WTC11 (cell line): ENCODE measurements at places on chromosomes 11 and 22. TPM values are rescaled to one million over a fixed set of nuclear protein-coding genes. Genes with fewer than 3 reads are reported as not detected.

PANX2 gene
- 10.2 to 10.7 TPM (median 10.3 TPM) in 3 replicates for total RNA-seq

DNA sequence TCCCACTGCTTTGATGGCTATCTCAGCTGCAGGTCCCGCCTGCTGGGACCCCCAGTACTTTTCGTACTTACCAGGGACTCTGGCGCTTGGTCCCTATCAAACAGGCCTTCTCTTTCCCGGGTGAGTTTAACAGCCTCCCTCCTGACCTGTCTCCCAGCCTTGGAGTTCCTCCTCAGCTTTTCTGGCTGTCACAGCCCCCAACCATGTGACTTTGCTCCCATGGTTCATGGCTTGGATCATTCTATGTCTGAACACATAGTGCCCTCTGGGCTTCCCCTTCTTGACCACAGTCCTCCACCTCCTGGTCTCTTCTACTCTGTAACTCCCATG lies 56.9 kb downstream of the PARVA start:
- no peak overlapping the region for H3K27ac ChIP-seq
- no peak for DNase-seq
- H3K4me1 ChIP-seq = peaks cover 22% of the 10 kb centered on the region
- H3K36me3 ChIP-seq = peaks cover under 1% of the 10 kb centered on the region

DNA sequence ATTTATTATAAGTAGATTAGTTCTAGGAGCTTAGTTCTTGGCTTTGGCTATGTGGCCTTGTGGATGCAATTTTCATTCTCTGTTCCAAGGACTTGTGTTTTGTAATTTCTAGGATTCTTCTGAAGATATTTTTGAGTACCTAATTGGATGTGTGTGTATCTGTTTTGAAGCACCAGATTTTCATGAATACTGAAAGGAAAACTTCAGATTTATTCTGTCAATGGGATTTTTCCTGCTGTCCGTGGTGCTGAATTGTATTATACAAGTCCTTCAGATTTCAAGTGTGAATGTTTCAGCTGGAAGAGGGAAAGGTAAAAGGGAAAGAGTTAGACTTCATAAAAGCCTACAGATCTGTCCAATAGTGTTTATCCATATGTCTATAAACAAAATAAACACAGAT lies 18.2 kb upstream of the SYN3 start:
- no peaks in the 10 kb centered on the region for H3K36me3 ChIP-seq
- H3K4me1 ChIP-seq = no peaks in the 10 kb centered on the region

DNA sequence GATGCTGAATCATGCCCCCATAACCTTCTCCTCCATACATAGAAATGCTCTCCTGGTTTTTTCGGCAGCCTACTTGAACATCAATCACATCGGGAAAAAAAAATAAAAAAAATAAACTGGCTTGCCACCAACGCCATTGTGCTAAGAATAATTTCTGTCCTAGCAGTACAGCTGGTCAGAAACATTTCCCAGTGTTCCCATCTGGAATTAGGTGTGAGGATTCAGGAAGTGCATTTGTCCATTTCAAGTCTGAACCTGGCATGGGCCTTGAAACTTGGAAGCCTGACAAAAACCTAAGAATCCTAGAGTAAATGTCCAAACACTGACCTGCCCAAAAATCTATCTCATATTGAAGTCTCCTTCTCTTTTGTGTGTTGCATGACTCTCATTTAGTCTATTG lies 16.6 kb upstream of the NAV2 start:
- peaks cover 11% of the 10 kb centered on the region; the same call in 1 of the 2 replicates for H3K27me3 ChIP-seq
- no peak for DNase-seq
- peaks cover 11% of the 10 kb centered on the region for H3K4me1 ChIP-seq
- no peak overlapping the region for H3K4me3 ChIP-seq
- no peaks in the 10 kb centered on the region for H3K36me3 ChIP-seq

- no peaks in the 10 kb centered on the region for H3K36me3 ChIP-seq
- no peak overlapping the region for H3K4me3 ChIP-seq
- no peak for DNase-seq
- no peaks in the 10 kb centered on the region for H3K4me1 ChIP-seq
- H3K27me3 ChIP-seq = peaks cover 54% of the 10 kb centered on the region
Measured at GRCh38 chr22:50717709-50718351, 20.2 kb upstream of the ACR start.

DNA sequence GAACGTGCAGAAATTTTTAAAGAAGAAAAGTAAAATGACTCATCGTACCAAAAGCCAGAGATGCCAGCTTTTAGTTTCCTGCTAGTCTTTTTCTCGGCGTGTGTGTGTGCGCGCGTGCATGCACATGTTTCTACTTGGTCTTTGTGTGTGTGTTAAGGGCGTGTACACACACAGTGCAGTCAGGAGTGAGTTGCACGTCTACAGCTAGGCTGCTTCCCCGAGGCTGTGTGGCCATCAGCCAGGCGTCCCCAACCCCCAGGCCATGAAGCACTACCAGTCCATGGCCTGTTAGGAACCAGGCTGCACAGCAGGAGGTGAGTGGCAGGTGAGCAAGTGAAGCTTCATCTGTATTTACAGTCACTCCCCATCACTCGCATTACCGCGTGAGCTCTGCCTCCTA lies 36.4 kb downstream of the KCNQ1 start:
- no peak overlapping the region for H3K27ac ChIP-seq
- peaks cover 24% of the 10 kb centered on the region for H3K36me3 ChIP-seq
- H3K4me1 ChIP-seq = no peaks in the 10 kb centered on the region
- H3K4me3 ChIP-seq = no peak overlapping the region

DNA sequence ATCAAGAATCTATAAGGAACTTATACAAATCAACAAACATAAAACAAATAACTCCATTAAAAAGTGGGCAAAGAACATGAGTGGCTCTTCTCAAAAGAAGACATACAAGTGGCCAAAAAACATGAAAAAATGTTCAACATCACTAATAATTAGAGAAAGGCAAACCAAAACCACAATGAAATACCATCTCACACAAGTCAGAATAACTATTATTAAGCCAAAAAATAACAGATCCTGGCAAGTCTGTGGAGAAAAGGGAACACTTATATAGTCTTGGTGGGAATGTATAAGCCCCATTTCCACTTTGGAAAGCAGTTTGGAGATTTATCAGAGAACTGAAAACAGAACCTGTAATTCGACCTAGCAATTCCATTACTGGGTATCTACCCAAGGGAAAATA lies 921.0 kb downstream of the KCNA4 start:
- H3K4me3 ChIP-seq = no peak overlapping the region
- H3K27ac ChIP-seq = no peak overlapping the region
- no peaks in the 10 kb centered on the region for H3K27me3 ChIP-seq
- no peaks in the 10 kb centered on the region for H3K4me1 ChIP-seq
- H3K36me3 ChIP-seq = no peaks in the 10 kb centered on the region

DNA sequence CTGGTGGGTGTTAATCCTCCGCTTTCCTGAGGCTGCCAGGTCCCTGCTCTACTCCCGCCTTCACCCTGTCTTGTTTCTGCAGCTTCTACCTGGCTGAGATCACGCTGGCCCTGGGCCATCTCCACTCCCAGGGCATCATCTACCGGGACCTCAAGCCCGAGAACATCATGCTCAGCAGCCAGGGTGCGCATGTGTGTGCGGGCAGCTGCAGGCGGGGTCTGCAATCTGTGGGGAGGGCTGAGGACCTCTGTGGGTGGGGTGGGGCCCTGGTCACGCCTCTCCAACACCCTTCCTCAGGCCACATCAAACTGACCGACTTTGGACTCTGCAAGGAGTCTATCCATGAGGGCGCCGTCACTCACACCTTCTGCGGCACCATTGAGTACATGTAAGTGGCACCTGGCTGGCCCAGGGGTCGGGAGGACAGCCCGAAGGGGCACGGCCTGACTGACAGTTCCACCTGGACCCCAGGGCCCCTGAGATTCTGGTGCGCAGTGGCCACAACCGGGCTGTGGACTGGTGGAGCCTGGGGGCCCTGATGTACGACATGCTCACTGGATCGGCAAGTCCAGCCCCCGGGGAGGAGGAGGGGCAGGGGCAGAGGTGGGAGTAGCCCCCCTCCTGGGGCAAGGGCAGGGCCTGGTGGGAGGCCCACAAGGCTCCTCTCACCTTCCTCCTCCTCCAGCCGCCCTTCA lies 4.5 kb downstream of the RPS6KB2 start:
- DNase-seq = no peak
- H3K4me3 ChIP-seq = no peak overlapping the region
- H3K27ac ChIP-seq = no peak overlapping the region
- H3K36me3 ChIP-seq = peaks cover 9% of the 10 kb centered on the region

DNA sequence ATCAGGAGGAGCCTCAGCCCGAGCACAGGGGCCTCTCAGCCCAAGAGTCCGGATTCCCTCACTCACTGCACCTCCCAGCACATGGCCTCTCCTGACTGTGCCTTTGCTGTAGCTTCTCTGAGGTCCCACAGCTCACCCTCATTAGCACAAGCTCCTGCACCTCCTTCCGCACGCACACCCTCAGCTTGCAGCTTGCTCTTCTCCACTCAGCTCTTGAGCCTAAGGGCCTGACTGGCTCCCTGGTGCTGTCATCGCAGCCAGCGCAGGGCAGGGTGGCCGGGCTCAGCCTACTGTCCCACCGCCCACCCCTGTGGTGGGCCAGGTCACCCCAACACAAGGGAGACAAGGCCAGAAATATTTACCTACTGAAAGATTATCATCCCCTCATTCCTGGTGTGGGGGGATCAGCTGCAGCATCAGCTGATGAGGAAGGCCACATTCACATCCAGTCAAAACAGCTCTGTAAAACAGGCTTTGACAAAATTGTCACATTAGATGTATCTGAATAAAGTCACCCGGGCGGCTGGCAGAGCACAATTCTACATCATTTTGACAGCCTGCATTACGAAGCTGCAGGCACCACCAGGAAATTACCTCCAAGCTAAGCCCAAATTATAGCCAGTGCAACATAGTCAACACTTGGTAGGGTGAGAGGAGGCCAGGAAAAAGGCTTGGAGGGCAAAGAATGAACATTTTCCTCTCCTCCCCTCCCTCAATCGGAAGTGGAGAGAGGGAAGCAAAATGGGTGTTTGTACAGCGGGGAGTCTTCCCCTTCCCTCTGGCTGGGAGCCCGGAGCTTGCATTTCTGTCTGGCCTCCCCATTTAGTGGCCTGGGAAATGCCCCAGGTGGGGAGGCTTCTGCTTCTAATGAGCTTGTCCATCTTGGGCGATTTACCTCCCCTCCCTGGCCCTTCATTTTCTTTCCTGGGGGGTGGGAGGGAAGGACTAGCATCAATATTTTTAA lies 29.5 kb upstream of the IGSF9B start:
- no peaks in the 10 kb centered on the region; the same call in 1 of the 2 replicates for H3K27me3 ChIP-seq
- H3K27ac ChIP-seq = 0 out of 2 replicates have a peak overlapping the region, but pooled peaks have one; percentile 41
- DNase-seq = no peak

DNA sequence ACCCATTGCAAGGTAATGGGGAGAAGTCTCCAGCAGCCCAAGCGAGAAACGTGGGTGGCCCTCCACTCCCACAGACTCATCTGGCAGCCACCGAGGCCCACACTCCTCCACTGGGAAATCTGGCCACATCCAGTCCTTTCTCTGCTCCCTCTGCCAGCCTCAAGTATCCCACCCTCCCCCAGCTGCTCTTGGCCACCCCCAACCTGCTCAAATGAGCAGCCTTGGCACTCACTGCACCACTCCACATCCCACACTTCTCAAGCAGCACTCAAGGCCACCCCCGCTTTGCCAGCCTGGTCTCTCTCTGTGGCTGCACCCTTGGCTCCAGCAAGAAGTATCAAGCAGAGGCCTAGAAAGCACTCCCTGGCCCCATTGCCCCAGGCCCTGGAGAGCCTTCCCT lies 28.2 kb downstream of the SLC22A12 start:
- H3K27ac ChIP-seq = no peak overlapping the region
- H3K4me3 ChIP-seq = no peak overlapping the region
- no peaks in the 10 kb centered on the region for H3K36me3 ChIP-seq
- DNase-seq = no peak

DNA sequence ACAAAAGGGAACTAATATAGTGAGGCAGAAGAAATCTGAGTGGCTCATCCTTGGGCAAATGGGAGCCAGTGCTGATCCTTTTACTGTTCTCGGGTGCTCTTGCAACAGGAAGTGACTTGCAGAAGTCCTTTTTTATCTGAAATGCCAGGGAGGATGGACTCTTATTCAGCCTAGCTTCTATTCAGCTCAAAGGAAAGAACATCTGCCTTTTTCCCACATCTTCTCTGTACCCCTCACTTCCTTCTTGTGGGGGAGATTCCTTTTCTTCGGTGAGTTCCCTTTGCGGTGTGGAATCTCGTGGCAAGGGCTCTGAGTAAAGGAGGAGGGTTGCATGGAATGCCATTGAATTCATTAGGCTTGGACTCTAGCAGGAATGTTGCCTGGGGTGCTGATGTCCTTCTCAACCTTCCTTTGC lies 76.2 kb downstream of the ZBTB16 start:
- H3K27ac ChIP-seq = no peak overlapping the region
- H3K4me1 ChIP-seq = peaks cover 16% of the 10 kb centered on the region
- no peak overlapping the region for H3K4me3 ChIP-seq
- no peaks in the 10 kb centered on the region for H3K27me3 ChIP-seq
- no peaks in the 10 kb centered on the region for H3K36me3 ChIP-seq

GRCh38 chr11:75520688-75521087 lies 5.1 kb downstream of the GDPD5 start:
- H3K27me3 ChIP-seq = peaks cover 28% of the 10 kb centered on the region
- no peak for DNase-seq
- no peak overlapping the region for H3K4me3 ChIP-seq
- H3K4me1 ChIP-seq = peaks cover 16% of the 10 kb centered on the region
- H3K27ac ChIP-seq = no peak overlapping the region
- H3K36me3 ChIP-seq = no peaks in the 10 kb centered on the region

DNA sequence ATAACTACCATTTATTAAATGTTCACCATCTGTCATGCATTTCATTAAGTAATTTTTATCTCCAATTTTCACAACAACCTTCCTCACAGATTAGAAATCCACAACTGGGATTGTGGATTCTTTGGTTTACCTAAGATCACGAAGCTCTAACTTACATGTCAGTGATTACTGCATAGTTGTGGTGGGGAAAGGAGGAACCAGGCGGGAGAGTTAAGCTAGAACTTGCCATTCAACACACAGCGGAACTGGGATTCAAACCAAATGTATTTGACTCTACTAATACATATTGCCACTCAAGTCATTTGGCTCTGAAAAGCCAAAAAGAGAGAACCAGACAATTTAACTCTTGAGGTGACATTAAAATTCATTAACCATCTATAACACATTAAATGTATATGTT lies 10.4 kb upstream of the LAYN start:
- H3K36me3 ChIP-seq = no peaks in the 10 kb centered on the region
- no peaks in the 10 kb centered on the region; the same call in 1 of the 2 replicates for H3K27me3 ChIP-seq
- DNase-seq = no peak
- H3K4me3 ChIP-seq = no peak overlapping the region

DNA sequence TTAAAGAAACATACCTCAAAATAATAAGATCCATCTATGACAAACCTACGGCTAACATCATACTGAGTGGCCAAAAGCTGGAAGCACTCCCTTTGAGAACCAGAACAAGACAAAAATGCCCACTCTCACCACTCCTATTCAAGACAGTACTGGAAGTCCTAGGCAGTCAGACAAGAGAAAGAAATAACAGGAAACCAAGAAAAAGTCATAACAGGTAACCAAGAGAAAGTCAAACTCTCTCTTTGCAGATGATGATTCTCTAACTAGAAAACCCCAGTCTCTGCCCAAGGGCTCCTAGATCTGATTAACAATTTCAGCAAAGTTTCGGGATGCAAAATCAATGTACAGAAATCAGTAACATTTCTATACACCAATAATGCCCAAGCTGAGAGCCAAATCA lies 35.6 kb downstream of the TMEM123 start:
- H3K4me3 ChIP-seq = no peak overlapping the region
- no peaks in the 10 kb centered on the region for H3K27me3 ChIP-seq
- DNase-seq = no peak
- no peak overlapping the region for H3K27ac ChIP-seq
- peaks cover 22% of the 10 kb centered on the region for H3K36me3 ChIP-seq
